GM04503 (cell line): ENCODE measurements at places on chromosomes 3 and 15.
A peak's percentile ranks its signal among the peaks of the same experiment; 100 is the strongest.

GRCh38 chr15:67366904-67367303, 112.3 kb downstream of the IQCH start:
- DNase-seq: no peak

DNA sequence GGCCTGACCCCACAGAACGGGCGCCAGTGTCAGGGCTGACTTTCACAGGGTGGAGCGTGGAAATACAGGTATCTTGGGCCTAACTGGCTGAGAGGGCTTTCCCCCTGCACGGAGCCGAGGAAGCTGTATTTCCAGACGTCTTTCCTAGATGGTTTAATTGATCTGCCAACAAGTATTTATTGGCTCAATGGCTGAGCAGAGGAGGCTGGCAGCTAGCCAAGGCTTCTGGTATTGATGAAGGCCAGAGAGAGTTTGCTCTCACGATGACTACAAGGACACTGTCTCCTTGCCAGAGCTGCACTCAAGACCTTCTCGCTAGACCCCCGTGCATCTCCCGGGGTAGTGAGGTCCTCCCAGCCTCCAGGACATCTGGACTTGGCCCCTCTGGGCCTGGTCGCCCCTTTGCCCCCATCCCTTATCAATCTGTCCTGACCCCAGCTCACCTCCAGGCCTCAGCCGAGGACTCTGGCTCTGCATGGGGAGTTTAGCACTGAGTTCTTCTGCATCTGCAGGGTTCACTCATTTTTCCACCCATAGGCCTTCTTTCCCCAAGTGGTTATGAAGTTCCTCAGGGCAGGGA, 20.6 kb downstream of the SPSB4 start:
- DNase-seq: no peak

DNA sequence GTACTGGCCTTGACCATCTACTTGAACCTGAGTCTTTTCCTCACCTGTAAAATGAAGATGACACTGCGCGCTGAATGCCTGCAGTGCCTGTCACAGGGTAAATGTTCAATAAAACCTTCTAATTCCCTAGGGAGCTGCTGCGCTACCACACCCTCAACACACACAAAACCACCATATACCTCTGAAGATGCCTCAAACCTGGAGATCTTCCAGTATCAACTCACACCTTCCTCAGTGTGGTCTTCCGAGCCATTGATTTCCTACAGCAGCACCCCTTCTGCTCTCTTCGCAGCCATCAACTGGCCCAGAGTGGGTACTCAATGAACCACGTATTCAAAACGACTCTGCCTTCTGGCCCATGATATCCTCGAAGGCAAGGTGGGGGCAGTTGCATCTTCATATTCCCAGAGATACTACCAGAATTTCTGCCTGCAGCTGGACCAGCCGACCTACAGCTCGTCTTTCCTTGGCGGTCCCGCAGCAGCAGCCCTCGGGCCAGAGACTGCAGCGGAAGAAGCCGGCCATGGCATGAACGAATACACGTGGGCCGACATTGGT, 695 bp downstream of the RPL32 start:
- no peak for DNase-seq

GRCh38 chr3:43413676-43414368, 127.5 kb downstream of the SNRK start:
- no peak for DNase-seq

GRCh38 chr3:140911822-140912221, 29.8 kb upstream of the SLC25A36 start:
- DNase-seq: no peak

DNA sequence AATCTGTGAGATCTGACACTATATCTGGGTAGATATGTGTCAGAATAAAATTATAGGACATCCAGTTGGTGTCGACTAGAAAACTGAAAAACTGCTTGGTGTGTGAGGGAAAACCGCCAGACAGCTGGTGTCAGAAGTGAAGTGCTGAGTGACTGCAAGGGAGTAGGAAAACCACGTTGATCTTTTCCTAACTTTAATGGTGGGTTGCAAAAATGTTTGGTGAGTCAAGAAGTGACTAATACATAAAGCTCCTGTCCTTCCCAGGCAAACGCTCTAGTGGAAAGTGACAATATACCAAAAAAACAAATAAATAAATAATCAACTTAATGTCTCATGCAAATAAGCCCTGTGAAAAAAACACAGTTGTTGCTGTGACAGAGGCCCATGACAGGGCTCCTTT, 7.3 kb upstream of the CD96 start:
- no peak for DNase-seq

GRCh38 chr3:97927704-97928103, 44.5 kb downstream of the RIOX2 start:
- peak; percentile 31 for DNase-seq
